ENCODE measurements at places on chromosomes 2 and 18.

DNA sequence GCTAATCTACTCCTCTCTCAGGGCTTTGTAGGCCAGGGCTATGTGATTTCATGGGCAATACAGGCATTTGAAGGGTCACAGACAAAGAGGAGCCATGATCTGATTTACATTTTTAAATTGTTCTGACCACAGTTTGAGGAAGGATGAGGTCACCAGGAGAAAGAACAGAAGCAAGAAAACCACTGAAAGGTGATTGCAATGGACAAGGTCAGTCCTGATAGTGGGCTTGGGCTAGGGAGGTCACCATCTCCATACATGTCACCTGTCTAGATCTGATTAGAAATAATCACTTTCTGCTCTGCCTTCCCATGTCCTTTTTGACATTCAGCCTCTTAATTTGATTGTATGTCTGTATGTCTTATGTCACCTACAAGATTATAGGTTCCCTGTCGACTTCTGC, 248.9 kb upstream of the CWC22 start:
- no peak for DNase-seq

- no peak for DNase-seq
These were observed 1.4 kb downstream of the NPAS2 start for GRCh38 chr2:100821255-100821910.

DNA sequence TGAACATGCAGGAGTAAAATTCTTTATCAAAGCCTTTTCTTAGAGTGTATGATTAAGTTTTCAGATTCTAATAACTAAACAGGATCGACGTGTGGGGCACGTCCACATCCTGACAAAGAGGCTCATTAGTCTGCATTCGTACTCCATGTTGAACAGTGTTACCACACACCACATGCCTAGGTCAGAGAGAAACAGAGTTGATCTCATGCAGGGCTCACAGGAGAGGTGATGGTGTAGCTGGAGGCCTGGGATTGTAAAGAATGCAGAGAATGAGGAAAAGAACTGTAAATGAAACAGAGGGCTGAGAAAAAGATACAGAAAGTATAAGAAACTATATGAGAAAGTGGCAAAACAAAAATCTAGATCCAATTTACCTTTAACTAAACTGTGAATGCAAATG, 632.5 kb downstream of the BCL11A start:
- no peak for DNase-seq

DNA sequence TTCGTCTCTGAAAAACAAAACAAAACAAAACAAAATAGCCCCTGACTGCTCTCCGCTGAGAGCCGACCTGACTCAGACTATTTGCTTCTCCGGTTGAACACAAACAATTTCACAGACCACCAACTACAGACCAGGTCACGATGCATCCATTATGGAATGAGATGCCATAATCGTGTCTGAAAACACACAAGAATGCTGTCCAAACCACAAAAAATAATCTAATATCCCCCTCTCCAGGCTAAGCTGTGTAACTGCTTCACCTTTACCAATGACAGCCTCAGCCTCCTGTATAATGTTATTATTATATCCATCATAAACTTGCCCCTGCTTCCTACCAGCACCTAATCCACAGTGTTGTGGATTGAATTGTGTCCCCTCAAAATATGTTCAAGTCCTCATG, 114.7 kb downstream of the DNAH6 start:
- DNase-seq: peak; percentile 5

DNA sequence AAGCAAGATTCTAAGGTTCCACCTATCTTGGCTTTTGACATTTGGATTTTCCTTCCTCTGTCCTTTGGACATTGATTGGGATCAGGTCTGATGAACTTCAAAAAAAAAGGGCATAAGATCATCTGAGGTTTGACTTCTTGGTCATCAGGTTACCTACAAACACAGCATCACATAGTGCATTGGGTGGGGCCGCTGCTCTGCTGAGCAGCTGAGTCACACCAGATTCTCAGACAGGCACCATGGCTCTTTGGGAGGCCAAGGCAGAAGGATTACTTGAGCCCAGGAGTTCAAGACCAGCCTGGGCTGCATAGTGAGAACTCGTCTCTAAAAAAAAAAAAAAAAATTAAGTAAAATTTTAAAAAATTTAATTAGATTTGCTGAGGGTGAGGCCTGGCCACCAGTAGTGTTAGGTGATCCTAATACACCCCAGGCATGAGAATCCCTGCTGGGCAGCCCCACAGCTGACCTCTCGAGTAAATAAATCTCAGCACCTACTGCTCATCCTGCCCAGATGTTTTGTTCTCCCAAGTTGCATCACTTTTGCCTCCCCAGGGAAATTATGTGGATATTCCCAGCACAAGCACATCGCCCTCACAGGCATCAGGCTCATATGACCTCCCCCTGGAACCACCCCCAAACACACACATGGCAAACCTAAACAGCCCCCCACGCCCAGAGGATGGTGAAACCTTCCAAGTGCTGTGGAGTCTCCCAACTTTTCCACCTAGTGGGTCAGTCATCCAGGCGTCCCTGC, 5.3 kb downstream of the MLPH start:
- DNase-seq: no peak

GRCh38 chr18:41569867-41570266, 385.2 kb upstream of the PIK3C3 start:
- no peak for DNase-seq

GRCh38 chr2:72141032-72141645, 6.5 kb downstream of the CYP26B1 start:
- no peak for DNase-seq

DNA sequence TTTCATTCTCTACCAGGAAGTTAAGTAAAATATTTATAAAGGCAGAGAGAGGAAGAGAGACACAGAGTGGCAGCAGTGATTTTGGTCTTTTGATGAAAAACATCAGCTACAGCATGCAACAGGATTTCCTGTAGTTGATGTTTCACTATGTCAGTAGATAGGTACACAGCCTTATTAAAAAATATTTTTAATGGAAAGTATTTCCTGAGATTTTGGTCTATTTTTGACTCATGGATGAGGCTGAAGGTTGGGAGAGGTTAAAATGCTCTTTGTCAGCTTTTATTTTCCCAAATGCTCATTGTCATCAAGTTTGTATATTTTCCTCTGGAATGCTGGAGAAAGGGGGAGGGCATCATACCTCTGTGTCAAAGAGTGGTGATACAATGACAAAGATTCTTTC, 1112.5 kb downstream of the CBLN2 start:
- DNase-seq: no peak

DNA sequence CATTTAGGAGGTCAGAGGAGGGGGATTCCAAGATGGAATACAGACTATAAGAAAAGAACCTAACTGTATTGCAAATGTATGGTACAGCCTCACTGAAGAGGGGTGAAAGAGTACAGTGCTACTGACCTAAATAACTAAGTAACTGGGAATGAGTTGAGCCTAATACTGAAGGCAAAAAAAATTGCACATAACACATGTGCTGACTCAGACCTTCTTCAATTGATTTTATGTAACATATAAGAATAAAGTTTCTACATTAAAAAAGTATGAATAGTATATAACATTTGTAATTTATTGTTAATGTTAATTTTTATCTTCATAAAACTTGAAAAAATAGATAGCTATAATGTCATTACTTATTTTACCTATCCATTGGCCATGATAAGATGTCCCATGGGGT, 41.7 kb downstream of the MALT1 start:
- no peak for DNase-seq

- no peak for DNase-seq
These were observed 557.1 kb downstream of the TNS1 start for GRCh38 chr2:217445723-217446122.

DNA sequence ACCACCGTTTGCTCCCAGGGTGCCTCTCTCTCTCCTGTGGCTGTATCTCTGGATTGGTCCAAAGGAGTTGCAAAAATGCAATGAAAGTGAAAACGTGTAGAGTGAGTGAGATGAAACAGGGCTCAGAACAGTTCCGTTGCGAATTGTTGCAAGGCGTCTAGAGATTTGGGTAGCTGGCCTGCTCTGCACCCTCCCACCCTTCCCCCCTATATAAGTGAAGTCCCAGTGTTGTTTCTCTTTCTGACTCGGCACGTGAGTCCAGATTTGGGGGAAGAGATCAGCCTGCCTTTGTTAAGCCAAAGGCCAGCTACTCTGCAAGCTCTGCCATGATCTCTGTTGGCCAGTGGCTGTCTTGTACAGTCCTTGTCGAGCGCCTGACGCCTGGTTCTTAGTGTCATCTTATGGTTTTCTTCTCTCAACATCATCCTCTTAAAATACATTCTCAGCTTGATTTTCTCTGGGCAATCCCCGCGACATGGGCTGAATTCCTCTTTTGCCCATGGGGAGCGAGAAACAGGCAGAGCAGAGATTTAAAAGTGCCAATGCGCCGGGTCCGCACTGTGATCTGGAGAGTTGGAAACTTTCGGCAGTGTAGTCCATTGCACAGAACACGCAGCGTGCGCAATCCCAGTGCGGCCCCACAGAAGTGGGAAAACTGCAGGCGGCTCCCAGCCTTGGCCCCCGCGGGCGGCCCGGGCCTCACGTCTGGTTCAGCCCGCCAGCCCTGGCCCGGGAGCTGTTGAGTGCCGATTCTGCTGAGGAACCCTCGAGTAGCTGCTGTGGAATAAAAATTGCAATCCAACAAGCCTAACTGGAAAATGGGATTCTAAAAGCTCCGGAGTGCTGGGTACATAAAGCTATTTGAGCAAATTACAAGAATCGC, 9.3 kb downstream of the MEIS1 start:
- no peak for DNase-seq

- DNase-seq: no peak
These were observed 136.4 kb downstream of the FAM210A start for GRCh38 chr18:13589943-13590342.

- no peak for DNase-seq
These were observed 13.1 kb upstream of the PPP1R1C start for GRCh38 chr2:181972431-181973170.

DNA sequence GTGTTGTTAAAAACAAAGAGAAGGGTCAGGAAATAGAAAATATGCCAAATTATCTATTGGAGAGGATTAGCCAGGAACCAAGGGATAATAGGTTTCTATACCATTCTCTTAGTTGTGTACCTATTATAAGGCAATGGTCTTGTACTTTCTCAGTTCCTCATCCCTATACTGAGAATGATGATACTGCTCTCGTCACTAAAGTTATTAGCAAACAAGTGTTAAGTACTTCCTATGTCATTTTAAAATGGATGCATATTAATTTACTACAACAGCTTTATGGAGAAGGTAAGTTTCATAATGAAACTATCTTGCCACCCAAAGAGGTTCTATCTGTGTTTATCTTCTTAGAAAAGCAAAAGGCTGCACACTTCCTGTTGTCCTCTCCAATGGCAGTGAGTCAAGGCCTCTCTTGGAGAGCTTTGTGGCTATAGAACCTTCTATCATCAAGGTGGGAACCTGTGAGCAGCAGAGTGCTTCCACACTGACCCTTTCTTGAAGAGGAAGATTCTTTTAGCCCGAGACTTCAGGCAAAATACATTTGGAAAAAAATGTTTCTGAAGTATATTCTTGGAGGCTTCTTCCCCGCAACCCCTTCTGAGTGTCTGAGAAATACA, 460.7 kb upstream of the FANCL start:
- DNase-seq: no peak

DNA sequence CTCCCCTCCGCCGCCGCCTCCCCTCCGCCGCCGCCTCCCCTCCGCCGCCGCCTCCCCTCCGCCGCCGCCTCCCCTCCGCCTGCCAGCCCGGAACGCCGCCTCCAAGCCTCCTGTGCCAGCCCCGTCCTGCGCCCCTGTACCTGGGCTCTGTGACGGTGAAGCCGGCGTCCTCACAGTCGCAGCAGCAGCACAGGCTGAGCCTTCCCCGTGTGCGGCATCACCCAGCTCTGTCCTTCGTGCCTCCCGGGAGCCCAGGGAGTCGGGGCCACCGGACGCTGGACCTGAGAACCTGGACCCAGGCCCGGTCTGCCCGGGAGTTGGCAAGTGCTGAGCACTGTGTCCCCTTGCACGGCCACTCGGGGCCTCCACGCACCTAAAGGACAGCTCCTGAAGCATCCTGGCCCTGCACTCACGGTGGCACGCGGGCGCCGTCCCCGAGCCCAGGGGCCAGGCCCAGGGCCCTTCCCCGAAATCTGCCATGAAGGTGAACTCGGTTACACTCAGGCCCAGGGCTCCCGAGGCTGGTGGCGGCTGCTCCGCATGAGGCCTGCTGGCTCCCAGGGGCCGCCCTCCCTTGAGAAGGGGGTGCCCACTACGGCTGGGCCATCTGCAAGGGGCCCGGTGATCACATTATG, 32.9 kb downstream of the RTP5 start:
- DNase-seq: no peak

DNA sequence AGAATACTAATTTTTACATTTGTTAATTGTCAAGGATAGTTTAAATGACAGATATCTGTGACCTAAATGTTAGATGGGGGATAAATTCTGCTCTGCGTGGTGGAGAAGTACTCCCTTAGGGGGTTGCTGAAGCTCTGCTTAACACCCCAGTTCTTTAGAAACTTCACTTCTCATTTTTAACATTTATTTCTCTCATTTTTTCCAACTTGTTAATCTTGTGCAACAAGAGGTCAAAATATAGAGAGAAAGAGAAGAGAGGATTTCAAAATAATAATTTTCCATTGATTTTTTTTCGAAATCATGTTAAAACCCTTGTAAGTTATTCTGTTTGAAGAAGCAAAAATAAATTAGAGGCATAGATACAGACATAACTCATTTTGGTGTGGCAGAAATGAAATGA, 61.3 kb upstream of the SLC8A1 start:
- no peak for DNase-seq

GRCh38 chr2:217743966-217744761, 258.6 kb downstream of the TNS1 start:
- DNase-seq: no peak

- no peak for DNase-seq
These were observed 201.7 kb upstream of the STK17B start for GRCh38 chr2:196372811-196373664.

DNA sequence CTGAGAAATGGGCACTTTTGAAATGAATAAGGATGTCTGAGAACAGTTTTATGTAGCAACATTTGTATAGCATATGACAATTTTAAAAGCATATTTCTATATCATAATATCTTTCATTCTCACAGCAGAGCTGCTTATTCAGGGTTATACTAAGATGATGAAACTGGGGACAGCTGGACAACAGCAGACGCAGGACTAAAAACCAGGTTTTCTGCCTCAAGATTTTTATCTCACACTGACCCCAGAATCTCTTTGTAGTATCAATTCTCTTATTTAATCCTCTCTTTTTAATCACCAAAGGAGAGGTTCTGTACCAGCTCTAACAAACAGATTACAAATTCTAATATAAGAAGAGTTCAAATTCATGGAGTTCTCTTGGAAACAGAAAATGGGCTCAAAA, 74.2 kb upstream of the TFCP2L1 start:
- DNase-seq: no peak

DNA sequence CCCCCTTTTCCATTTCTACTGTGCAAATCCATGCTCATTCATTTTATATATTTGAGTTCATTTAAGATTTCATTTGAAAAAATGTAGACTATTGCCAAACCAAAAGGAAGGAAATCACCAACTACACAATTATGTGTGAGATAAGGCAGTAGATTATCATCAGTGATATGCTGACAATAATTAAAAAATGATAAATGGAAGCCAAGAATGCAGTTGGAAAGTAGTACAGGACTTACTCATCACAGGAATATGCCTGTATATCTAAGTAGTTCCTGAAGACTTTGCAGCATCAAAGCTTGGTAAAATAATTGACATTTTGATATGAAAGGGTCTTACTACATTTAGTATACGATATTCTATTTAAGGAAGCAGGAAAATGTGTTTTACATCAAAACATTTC, 166.1 kb upstream of the OTX1 start:
- no peak for DNase-seq

Measured in GM19239 (cell line).